ENCODE measurements at places on chromosomes 6 and 20. TPM values are rescaled to one million over a fixed set of nuclear protein-coding genes. Genes with fewer than 3 reads are reported as not detected.

DNA sequence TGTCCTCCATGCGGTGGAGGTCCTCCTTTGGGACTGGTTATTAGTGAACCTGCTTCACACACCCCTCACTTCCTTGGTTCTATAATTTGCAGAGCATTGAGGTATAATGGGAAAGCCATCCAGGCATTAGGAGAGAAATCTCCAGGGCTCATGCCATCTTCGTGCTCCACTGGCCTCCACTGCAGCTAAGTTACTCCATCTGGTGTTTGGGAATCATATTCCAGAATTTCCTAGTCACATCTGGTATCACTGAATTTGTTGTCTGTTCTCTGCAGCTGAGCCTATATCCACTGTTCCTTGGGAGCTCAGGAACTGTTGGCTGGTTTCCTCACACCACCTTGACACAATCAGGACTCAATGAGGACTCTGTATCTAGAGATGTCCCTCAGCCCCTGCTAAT, 173.0 kb upstream of the TSHZ2 start:
- no peak for DNase-seq
- H3K27ac ChIP-seq = no peak overlapping the region
- H3K4me3 ChIP-seq = no peak overlapping the region
- no peaks in the 10 kb centered on the region for H3K4me1 ChIP-seq

GRCh38 chr6:122825163-122825562, 36.1 kb downstream of the SMPDL3A start:
- no peaks in the 10 kb centered on the region for H3K36me3 ChIP-seq
- H3K27me3 ChIP-seq = no peaks in the 10 kb centered on the region
- no peak for DNase-seq
- H3K4me3 ChIP-seq = no peak overlapping the region
- no peak overlapping the region for H3K27ac ChIP-seq

- no peaks in the 10 kb centered on the region for H3K27me3 ChIP-seq
- peaks cover 18% of the 10 kb centered on the region for H3K4me1 ChIP-seq
- no peaks in the 10 kb centered on the region for H3K36me3 ChIP-seq
- peak overlapping the region; percentile 38 for H3K4me3 ChIP-seq
- H3K27ac ChIP-seq = peak overlapping the region; percentile 69
These were observed 35.0 kb downstream of the SESN1 start for GRCh38 chr6:109059571-109060021.

DNA sequence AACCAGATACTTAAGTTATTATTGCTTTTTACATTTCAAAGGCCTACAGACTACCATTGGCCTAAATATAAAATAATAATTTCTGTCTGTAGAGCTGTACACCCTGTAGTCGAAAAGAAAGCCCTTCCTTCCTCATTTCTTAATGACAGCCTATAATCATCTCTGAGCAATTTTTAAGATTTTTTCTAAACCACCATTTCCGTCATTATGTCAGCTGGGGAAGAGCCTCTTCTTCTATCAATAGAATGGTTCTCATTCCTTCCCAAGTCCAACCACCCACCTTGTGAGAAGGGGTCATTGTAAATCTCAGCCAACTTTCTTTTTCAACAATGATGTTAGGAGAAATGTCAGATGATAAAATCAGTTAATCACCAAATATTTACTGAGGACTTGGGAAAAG, 91.8 kb downstream of the PLEKHG1 start:
- H3K27ac ChIP-seq = no peak overlapping the region
- no peaks in the 10 kb centered on the region for H3K36me3 ChIP-seq
- no peak for DNase-seq
- no peak overlapping the region for H3K4me3 ChIP-seq

DNA sequence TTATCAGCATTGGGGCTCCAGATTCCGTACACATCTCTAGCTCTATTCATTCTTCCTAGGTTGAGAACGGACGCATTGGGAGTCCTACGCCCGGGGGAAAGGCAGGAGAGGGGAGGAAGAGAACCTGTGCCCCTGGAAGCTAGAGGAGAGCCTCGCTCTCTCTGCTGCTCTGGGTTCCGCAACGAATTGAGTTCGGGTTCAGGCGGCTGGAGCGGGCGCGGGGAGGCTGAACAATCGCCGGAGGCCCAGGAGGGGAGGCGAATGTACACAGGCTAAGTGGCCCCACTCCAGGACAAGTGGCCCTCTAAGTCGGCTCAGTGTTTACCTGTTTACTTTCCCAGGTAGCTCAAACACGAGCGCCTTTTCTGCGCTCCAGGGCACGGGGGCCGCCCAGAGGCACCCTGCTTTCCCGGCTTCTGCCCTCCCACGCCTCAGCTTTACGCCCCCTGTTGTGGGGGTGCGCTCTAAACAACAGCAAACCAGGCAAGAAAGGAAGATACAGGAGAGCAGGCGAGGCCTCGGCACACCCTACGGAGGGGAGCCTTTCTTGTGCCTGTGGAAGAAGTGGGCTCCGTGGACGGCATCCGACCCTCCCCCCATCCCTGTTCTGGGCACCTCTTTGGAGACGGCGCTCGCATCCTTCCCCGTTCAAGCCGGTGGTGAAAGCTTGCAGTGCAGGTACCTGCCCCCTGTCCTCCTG, 4.6 kb upstream of the NKX2-2 start:
- H3K27ac ChIP-seq = no peak overlapping the region
- no peak overlapping the region for H3K4me3 ChIP-seq
- H3K27me3 ChIP-seq = peaks cover 26% of the 10 kb centered on the region
- no peak for DNase-seq
- no peaks in the 10 kb centered on the region for H3K36me3 ChIP-seq

DNA sequence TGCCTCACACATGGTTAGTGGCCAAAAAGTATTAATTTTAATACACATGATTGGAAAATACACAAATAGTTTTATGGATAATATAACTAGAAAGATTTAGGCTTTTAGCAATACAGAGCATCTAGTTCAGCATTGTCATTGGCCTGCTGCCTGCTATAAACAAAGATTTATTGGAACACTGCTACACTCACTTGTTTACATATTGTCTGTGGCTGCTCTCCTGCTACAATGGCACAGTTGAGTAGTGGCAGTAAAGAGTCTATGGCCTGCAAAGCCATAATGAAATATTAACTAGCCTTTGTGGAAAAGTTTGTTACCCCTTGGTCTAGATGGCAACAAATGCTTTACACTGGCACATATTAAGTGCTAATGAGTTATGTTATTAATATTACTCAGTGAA, 37.8 kb downstream of the ZNF451 start:
- no peak for DNase-seq
- no peak overlapping the region for H3K27ac ChIP-seq
- no peaks in the 10 kb centered on the region for H3K27me3 ChIP-seq
- no peaks in the 10 kb centered on the region for H3K4me1 ChIP-seq
- peaks cover 26% of the 10 kb centered on the region for H3K36me3 ChIP-seq
- H3K4me3 ChIP-seq = no peak overlapping the region

- no peaks in the 10 kb centered on the region for H3K36me3 ChIP-seq
- no peak overlapping the region for H3K4me3 ChIP-seq
- no peak overlapping the region for H3K27ac ChIP-seq
- no peaks in the 10 kb centered on the region for H3K4me1 ChIP-seq
- no peaks in the 10 kb centered on the region for H3K27me3 ChIP-seq
- DNase-seq = no peak
These were observed 520.0 kb upstream of the IRAK1BP1 start for GRCh38 chr6:78347191-78347916.

- no peaks in the 10 kb centered on the region for H3K27me3 ChIP-seq
- no peak overlapping the region for H3K27ac ChIP-seq
- peaks cover 19% of the 10 kb centered on the region for H3K36me3 ChIP-seq
- DNase-seq = no peak
These were observed 40.3 kb downstream of the STX11 start for GRCh38 chr6:144190593-144190992.

GRCh38 chr6:88572449-88573139, 390.8 kb downstream of the RNGTT start:
- no peaks in the 10 kb centered on the region for H3K4me1 ChIP-seq
- H3K27me3 ChIP-seq = no peaks in the 10 kb centered on the region
- no peaks in the 10 kb centered on the region for H3K36me3 ChIP-seq
- no peak for DNase-seq
- H3K4me3 ChIP-seq = no peak overlapping the region

DNA sequence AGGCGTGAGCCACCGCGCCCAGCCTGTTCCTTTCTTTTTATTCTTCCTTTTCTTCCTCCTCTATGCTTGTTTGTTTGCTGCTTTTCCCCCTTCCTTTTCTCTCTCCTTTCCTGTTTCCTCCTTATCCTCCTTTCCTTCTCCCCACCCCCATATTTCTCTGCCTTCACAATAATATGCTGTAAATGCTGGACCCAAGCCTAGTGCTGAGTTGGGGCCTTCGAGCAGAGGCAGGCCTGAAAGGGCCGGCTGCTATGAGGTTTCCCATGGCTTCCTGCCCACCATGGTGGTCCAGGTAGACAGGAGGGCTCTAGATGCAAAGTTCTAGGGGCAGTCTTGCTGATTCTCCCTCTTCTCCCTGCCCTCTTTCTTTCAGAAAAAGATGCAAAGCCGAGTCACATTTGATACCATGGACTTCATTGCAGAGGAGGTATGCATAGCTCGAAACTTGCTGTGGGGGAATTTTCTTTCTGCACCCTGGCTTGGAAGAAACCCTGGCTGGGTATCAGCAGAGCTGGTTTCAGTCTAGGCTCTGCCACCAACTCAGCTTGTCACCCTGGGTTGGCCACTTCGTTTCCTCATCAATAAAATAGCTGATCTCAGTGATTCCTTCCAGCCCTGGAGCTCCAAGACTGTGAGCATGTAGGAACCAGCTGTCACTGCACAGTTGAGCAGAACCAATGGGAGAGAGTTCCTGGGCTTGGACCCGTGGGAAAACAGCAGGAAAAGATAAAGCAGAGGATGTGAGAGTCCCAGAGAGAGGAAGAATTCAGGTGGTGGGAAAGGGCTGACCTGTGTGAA, 7.4 kb downstream of the CNBD2 start:
- no peak for DNase-seq
- no peaks in the 10 kb centered on the region for H3K27me3 ChIP-seq
- no peaks in the 10 kb centered on the region for H3K4me1 ChIP-seq
- no peak overlapping the region for H3K4me3 ChIP-seq
- no peaks in the 10 kb centered on the region for H3K36me3 ChIP-seq
- H3K27ac ChIP-seq = no peak overlapping the region

- peaks cover 35% of the 10 kb centered on the region for H3K27me3 ChIP-seq
- H3K27ac ChIP-seq = no peak overlapping the region
- no peak overlapping the region for H3K4me3 ChIP-seq
- no peak for DNase-seq
- H3K4me1 ChIP-seq = peaks cover 65% of the 10 kb centered on the region
- H3K36me3 ChIP-seq = no peaks in the 10 kb centered on the region
These were observed 2.7 kb upstream of the DLL1 start for GRCh38 chr6:170293341-170294231.

DNA sequence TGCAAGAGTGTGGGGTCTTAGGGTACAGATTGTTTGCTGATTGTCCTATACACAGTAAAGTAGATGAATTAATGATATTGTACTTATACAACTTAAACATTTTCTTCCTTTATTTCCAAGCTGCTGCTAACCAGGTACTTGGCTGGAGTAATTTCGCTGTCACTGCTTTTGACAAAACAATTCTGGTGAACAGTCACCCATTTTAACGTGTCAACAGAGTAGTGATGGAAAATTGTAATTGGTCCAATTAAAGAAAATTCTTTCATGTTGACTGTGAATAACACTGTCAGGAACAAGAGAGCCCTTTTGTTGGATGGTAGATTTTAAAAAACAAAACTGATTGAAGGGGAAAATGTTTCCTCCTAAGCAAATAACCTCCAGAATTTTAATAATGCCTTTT, 26.4 kb upstream of the MROH8 start:
- DNase-seq = no peak
- H3K36me3 ChIP-seq = peaks cover 96% of the 10 kb centered on the region
- H3K27me3 ChIP-seq = no peaks in the 10 kb centered on the region
- H3K4me1 ChIP-seq = peaks cover 3% of the 10 kb centered on the region
- no peak overlapping the region for H3K27ac ChIP-seq

- no peaks in the 10 kb centered on the region for H3K36me3 ChIP-seq
- no peak overlapping the region for H3K4me3 ChIP-seq
- H3K4me1 ChIP-seq = no peaks in the 10 kb centered on the region
- peaks cover 9% of the 10 kb centered on the region for H3K27me3 ChIP-seq
- no peak for DNase-seq
These were observed 17.2 kb upstream of the MAP3K4 start for GRCh38 chr6:160974304-160974771.

DNA sequence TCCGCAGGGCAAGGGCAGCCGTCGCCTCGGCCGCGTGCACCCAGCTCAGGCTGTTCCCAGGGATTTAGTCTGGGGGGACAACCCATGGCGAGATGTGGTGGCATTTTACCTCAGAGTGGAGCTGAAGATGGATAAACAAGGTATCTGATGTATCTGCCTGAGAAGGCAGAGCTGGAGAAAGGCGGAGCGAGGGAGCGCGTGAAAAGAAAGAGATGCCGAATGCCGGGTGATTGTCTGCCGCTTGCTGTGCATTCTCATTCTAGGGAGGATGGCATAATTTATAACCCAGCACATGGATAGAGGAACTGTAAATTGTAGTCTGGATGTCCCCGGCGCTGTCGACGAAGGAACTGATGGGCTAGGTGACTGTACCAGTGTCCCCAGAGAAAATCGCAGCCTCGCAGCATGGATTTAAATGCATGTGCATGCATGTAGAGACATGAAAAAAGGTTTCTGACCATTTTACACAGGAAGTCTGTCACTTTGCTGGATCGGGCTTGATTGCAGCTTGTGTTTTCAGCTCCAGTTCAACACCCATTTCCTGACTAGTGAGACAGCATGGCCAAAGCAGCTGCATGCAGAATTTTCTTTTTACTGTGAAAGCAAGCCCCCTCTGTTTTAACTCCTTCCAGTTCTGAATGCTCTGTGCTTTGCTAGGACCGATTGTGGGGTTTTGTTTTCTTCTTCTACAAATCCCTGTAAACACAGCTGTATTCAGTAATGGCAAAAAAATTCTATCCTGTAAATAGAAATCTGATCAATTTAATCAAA, 149.7 kb downstream of the PRL start:
- H3K27me3 ChIP-seq = peaks cover 4% of the 10 kb centered on the region
- no peak overlapping the region for H3K27ac ChIP-seq
- no peaks in the 10 kb centered on the region for H3K36me3 ChIP-seq

GRCh38 chr6:140091895-140092294, 717.4 kb upstream of the CITED2 start:
- H3K27ac ChIP-seq = no peak overlapping the region
- H3K27me3 ChIP-seq = no peaks in the 10 kb centered on the region
- no peak for DNase-seq
- no peak overlapping the region for H3K4me3 ChIP-seq

Gene ZNF165
- total RNA-seq = 4.3 TPM

Gene SAMD10
- total RNA-seq = 14.3 TPM

Gene WFDC10B
- total RNA-seq = not detected

Gene BPI
- not detected for total RNA-seq

Gene PTCRA
- 1.1 TPM for total RNA-seq

Gene SOX4
- total RNA-seq = 7.6 TPM

Gene CST2
- total RNA-seq = not detected

Gene SEL1L2
- total RNA-seq = not detected

All from CD4-positive, CD25-positive, alpha-beta regulatory T cell (primary cell).